ENCODE measurements at places on chromosomes 3 and 15. TPM values are rescaled to one million over a fixed set of nuclear protein-coding genes. Genes with fewer than 3 reads are reported as not detected.

DNA sequence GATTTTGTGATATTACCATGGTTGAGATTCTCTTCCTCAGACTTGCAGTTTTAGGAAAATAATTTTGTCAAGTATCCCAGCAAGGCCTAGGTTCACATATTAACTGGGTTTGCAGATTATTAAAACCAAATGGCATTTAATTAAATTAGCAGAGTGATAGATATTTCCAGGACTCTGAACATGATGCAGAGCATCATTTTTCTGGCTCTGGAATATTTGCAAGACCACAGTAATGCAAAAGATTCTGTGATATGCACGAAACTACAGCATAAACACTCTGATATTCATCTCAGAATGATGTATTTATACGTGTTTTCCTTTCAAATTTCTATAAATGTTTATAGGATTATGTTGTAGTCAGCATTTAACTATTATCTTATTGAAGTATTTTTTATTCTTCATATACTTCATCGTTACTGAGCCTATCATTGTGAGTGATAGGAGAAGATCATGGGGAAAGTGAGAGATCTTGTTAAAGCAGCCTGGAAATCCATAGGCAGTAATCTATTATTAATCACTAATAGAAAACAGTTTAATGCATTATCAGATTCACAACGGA lies 1245.6 kb downstream of the OTOL1 start:
- DNase-seq = no peak

GRCh38 chr3:57287205-57287604 lies 5.3 kb downstream of the ASB14 start:
- no peak for DNase-seq

DNA sequence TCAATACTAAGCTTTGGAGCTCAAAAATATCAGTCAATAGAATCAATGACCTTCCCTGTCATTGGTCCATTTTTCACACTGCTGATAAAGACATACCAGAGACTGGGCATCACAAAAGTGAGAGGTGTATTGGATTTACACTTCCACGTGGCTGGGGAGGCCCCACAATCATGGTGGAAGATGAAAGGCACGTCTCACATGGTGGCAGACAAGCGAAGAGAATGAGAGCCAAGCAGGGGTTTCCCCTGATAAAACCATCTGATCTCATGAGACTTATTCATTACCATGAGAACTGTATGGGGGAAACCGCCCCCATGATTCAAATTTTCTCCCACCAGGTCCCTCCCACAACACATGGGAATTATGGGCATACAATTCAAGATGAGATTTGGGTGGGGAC lies 81.9 kb downstream of the ANXA2 start:
- DNase-seq = no peak

- DNase-seq = no peak
Measured at GRCh38 chr3:102178817-102179216, 256.0 kb upstream of the ZPLD1 start.

ZNF621 gene
- 13.3 TPM for total RNA-seq

Data from tongue (tissue), 3 donors.